Cardiac fibroblast (primary cell): ENCODE measurements at places on chromosomes 2 and 18.

- no peak for DNase-seq
Measured at GRCh38 chr2:206257350-206257749, 17.1 kb upstream of the ZDBF2 start.

DNA sequence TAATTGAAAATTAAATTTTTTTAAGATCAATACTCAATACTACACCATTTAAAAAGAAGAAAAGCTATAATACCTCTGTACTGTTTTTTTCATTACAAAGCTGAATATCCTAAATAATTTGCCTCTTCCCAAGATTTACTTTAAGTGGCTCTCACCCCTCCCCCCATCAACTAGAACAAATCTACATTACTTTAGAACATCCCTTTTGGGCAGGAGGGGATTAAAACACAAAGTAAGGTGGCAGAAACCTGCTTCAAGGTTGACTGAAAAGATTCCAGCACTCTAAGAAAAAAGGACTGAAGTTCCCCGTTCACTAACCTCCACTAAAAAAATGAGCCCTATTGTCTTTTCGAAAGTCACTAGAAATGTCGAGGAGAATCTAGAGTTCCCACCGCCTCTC lies 42.3 kb downstream of the SLC38A11 start:
- no peak for DNase-seq

- no peak for DNase-seq
Measured at GRCh38 chr2:28528206-28528605, 32.3 kb downstream of the PLB1 start.

DNA sequence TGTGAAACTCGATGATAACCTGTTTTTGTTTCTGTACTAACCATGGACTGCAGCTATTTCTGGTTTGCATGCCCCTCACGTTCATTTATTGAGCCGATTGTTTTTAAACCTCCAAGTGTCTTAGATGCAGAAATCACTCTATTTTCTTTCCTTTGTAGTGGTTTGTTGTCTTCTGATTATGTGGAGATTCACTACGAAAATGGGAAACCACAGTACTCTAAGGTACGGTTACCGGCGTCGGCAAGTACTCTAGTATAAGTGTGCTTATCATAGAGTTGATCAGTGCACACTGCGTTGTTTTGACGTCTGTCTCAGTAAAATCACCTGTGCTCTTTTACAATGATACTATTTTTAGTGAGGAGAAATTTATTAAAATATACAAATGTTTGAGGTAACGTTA lies 87.4 kb downstream of the ADAM23 start:
- DNase-seq: no peak

- no peak for DNase-seq
Measured at GRCh38 chr2:230124757-230125431, 56.2 kb upstream of the SLC16A14 start.

DNA sequence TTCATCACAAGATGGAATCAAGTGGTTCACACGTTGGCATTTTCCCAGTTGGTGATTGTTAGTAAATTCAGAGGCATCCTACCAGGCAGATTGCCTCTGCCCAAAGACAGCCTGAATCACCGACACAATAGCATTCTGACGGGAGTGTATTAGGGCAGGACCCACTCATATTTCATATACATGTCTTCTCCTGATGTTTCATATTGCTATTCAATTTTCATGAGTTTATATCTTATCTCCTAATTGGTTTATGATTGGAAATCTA lies 14.5 kb upstream of the BMP10 start:
- DNase-seq: no peak

GRCh38 chr2:32732912-32733472 lies 105.1 kb downstream of the TTC27 start:
- DNase-seq: no peak

GRCh38 chr2:190809876-190810525 lies 70.6 kb upstream of the GLS start:
- DNase-seq: no peak

- DNase-seq: no peak
Measured at GRCh38 chr2:79796641-79797040, 283.8 kb downstream of the CTNNA2 start.

- DNase-seq: peak; percentile 48
Measured at GRCh38 chr2:204950695-204951346, 405.5 kb downstream of the PARD3B start.

DNA sequence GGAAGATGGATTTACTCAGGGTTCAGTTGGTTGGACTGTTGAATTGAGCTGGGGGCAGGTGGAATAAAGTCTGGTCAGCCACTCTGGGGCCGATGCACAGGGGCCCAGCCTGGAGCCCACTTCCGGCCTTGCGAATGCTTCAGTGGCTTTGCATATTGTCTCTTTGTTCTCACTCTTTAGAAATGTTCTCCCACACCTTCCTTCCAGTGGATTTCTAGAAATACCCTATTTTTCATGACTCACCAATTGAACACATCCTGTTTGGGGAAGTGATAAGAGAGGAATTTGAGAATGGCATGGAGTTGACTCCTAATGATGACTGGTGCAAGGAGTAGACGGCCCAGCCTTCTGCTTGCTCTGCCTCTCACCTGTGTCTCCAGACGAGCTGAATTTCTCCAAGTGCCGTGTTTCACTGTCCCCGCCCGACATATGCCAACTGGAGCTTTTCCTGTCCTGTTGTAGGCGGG lies 28.1 kb downstream of the ASAP2 start:
- DNase-seq: peak; percentile 96

DNA sequence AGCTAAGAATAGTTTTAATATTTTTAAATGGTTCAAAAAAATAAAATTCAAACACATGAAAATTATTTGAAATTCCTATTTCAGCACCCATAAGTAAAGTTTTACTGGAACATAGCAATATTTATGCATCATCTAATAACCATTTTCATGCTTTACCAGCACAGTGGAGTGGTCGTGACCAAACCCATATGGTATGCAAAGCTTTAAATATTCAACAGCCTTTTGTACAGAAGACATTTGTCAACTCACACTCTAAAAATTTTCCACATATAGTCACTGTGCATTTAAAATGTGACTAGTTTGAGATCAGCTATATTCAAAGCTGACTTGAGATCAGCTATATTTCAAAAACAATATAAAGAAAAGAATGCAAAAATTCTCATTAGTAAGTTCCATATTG lies 46.2 kb downstream of the PUM2 start:
- DNase-seq: peak; percentile 67

GRCh38 chr18:66825347-66825746 lies 221.5 kb upstream of the CDH19 start:
- peak; percentile 30 for DNase-seq

GRCh38 chr2:157840568-157841156 lies 35.5 kb downstream of the ACVR1 start:
- peak; percentile 22 for DNase-seq

GRCh38 chr2:120432976-120433815 lies 87.3 kb downstream of the INHBB start:
- DNase-seq: no peak
